Peyer's patch (tissue), 4 donors: ENCODE measurements at places on chromosomes 7 and 10.

- no peaks in the 10 kb centered on the region for H3K27me3 ChIP-seq
- H3K27ac ChIP-seq: no peak overlapping the region
- DNase-seq: no peak
- H3K4me3 ChIP-seq: no peak overlapping the region
Observed at GRCh38 chr7:133479456-133480065, 226.7 kb downstream of the EXOC4 start.

DNA sequence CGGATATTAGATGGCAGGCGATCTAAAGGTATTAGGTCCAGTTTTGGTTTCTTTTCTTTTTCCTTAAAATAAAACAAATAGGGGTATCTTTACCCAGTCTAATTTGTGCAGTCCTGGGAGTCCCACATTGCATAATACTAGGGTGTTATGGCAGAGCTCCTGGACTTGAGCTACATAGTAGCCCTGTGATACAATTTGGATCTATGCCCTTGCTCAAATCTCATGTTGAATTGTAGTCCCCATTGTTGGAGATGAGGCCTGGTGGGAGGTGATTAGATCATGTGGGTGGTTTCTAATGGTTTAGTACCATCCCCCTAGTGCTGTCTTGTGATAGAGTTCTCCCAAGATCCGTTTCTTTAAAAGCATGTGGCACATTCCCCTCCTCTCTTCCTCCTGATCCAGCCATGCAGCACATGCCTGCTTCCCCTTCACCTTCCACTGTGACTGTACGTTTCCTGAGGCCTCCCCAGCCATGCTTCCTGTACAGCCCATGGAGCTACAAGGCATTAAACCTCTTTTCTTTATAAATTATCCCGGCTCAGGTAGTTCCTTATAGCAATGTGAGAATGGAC lies 141.9 kb downstream of the RPS24 start:
- no peaks in the 10 kb centered on the region for H3K27me3 ChIP-seq
- no peaks in the 10 kb centered on the region for H3K36me3 ChIP-seq
- no peak overlapping the region for H3K27ac ChIP-seq
- H3K4me1 ChIP-seq: no peaks in the 10 kb centered on the region
- H3K4me3 ChIP-seq: no peak overlapping the region
- DNase-seq: no peak

DNA sequence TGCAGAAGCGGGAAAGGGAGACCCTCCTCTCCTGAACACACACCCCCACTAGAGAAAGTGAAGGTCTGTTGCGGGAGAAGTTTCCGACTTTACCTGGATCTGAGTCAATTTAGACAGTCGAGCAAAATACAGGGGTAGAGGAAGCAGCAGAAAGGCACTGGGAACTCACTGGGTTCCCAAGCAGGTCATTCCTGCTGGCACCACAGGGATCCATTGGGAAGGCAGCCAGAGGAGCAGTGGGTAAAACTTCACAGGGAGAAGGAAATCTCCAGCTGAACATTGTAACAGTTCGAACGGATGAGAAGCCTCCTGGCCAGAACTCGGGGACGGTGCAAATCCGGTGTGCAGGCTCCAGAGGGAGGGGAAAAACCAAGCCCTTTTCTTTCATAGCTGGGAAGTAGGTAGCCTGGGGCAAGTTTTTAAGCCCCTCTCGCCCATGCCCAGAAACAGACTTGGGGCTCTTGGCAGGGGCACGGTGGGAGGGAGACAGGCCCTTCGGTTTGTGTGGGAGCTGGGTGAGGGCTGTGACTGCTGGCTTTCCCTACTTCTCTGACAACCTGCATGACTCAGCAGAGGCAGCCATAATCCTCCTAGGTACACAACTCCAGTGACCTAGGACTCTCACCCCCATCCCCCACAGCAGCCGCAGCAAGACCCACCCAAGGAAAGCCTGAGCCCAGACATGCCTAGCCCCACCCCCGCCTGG lies 51.9 kb downstream of the DDC start:
- H3K36me3 ChIP-seq: peaks cover 4% of the 10 kb centered on the region
- H3K27ac ChIP-seq: no peak overlapping the region
- no peak for DNase-seq
- no peaks in the 10 kb centered on the region for H3K27me3 ChIP-seq

DNA sequence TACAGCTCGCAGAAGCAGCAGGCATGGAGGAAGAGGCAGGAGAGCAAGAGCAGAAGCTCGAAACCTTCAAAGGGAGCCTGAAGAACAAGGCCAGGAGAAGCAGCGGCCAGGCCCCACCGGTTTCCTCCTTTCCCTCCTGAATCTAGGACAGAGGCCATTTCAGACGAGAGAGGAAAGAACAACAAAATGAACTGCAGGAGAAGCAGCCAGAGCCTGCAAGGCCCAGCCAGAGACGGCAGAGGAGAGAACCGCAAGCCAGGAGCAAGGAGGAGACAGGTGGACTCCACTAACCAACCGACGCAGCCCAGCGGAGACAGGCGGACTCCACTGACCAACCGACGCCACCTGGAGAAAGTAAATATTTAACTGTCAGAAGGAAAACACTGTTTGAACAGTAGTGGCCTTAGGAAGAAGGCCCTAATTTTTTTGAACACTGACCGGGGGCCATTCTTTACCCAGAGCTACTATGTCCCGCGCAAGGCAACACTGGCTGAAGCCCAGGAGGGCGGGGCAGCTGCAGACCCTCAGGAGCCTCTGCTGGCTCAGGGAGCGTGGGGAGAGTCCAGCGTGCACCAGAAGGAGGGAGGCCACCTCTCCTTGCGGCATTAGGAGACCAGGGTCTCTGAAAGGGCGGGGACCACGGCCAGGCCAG lies 559.2 kb downstream of the PTPRN2 start:
- H3K27ac ChIP-seq: no peak overlapping the region
- no peak for DNase-seq
- H3K4me1 ChIP-seq: no peaks in the 10 kb centered on the region
- H3K4me3 ChIP-seq: no peak overlapping the region

DNA sequence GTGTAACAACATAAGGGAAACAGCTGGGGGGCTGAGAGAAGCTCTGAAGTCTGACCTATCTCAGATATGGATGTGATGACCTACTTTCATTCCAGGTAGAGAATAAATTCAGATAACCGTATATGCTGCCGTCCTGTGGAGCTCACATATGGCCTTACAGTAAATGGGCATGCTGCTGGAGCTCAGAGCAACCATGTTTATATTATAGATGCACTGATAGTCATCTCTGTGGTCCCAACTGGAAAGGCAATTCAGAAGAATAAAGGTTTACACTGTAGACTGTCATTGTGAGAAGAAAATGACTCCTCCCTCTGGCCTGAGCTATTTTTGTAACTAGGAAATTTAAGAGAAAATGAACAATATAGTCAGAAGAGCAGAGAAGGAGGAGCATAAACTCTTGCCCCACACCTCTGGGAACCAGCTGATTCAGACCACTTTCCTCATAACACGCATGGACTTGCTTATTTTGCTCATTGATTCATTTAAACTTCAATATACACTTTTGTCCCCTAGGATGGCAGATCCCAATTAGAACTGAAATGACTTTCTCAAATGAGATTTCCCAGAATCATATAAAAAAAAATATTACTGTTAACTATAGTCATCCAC lies 69.9 kb upstream of the NXPH1 start:
- H3K36me3 ChIP-seq: no peaks in the 10 kb centered on the region
- no peaks in the 10 kb centered on the region for H3K4me1 ChIP-seq
- no peak for DNase-seq
- no peak overlapping the region for H3K27ac ChIP-seq
- H3K27me3 ChIP-seq: no peaks in the 10 kb centered on the region

GRCh38 chr7:141562036-141562435 lies 10.8 kb downstream of the AGK start:
- no peak for DNase-seq
- H3K27ac ChIP-seq: no peak overlapping the region
- no peaks in the 10 kb centered on the region for H3K27me3 ChIP-seq
- H3K4me3 ChIP-seq: no peak overlapping the region
- no peaks in the 10 kb centered on the region for H3K4me1 ChIP-seq
